A549 (cell line): ENCODE measurements at places on chromosomes 1 and 21. TPM values are rescaled to one million over a fixed set of nuclear protein-coding genes. Genes with fewer than 3 reads are reported as not detected.

Gene C1orf87
- polyA plus RNA-seq = not detected in 3 replicates

Gene LIN28A
- 0.03 TPM in 1 of 3 replicates, not detected in the others for polyA plus RNA-seq

Gene TM2D1
- polyA plus RNA-seq = 29.2 to 35.6 TPM (median 32.4 TPM) in 3 replicates

DNA sequence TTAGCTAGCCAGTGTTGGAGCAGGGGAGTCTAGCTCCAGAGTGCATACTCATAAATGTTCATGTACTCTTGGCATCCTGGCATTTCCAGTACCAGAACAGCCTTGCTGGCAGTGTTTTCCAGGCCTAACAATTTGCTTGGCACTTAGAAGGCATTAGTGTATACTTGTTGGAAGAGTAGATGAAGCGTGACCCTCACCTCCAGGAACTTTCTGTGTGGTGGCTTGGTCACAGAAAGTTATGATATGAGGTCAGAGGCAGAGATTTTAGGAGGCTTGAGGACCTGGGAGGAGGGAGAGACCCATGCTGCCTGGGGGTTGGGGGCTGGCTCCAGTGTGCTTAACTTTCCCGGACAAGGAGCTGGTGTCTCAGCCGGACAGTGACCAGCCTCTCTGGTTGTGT is 52.7 kb upstream of the GCLM start:
- DNase-seq = no peak

- DNase-seq = no peak
These were observed 7.6 kb upstream of the RHOU start for GRCh38 chr1:228727681-228728171.

- no peak for DNase-seq
These were observed 2.1 kb upstream of the EFNA1 start for GRCh38 chr1:155125511-155125945.

GRCh38 chr1:209432443-209432825 is 151.1 kb upstream of the CAMK1G start:
- no peak for DNase-seq

- no peak for DNase-seq
These were observed 1.2 kb downstream of the ABCB10 start for GRCh38 chr1:229557200-229557850.
